ENCODE measurements at places on chromosomes 7 and 10. TPM values are rescaled to one million over a fixed set of nuclear protein-coding genes. Genes with fewer than 3 reads are reported as not detected.

Gene UBTD1
- total RNA-seq = 26.3 TPM

DNA sequence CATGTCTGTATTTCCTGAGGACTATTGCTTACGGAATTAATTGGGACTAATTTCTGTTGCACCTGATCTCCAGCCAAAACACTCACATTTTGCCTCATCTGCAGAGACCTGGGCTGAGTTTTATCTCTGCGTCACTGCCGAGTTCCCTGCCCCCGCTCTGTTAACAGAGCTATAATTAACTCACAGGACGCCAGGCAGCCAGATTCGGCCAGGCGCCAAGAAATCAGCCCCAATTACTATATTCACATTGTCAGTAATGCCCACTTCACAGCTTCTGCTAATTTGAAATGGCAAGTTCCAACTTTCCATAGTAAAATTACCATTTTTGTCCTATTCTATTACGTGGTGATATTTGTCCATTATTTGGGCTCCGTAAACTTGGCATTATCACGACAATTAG, 130.5 kb downstream of the CUX1 start:
- H3K27ac ChIP-seq = no peak overlapping the region
- no peaks in the 10 kb centered on the region for H3K36me3 ChIP-seq
- peaks cover 3% of the 10 kb centered on the region for H3K4me1 ChIP-seq
- no peak overlapping the region for H3K4me3 ChIP-seq

GRCh38 chr10:2856598-2856997, 210.8 kb upstream of the PFKP start:
- no peak overlapping the region for H3K4me3 ChIP-seq
- H3K27ac ChIP-seq = no peak overlapping the region
- H3K36me3 ChIP-seq = no peaks in the 10 kb centered on the region
- no peaks in the 10 kb centered on the region for H3K4me1 ChIP-seq

DNA sequence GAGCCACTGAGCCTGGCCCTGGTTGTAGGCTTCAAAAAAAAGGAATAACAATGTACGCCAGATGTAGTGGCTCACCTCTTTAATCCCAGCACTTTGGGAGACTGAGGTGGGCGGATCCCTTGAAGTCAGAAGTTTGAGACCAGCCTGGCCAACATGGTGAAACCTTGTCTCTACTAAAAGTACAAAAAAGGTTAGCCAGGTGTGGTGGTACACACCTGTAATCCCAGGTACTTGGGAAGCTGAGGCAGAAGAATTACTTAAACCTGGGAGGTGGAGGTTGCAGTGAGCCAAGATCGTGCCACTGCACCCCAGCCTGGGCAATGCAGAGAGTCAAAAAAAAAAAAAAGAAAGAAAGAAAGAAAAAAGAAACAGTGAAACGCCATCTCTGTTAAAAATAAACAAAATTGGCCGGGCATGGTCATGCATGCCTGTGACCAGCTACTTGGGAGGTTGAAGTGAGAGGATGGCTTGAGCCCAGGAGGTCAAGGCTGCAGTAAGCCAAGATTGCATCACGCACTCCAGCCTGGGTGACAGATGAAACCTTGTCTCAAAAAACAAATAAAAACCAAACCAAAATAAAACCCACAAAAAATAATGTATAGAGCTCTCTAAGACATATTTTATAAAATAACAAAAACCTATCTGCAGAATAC, 4.7 kb upstream of the KLHDC10 start:
- no peaks in the 10 kb centered on the region for H3K27me3 ChIP-seq
- H3K36me3 ChIP-seq = no peaks in the 10 kb centered on the region
- peaks cover 15% of the 10 kb centered on the region for H3K4me1 ChIP-seq
- peak; percentile 49 for DNase-seq
- no peak overlapping the region for H3K4me3 ChIP-seq

DNA sequence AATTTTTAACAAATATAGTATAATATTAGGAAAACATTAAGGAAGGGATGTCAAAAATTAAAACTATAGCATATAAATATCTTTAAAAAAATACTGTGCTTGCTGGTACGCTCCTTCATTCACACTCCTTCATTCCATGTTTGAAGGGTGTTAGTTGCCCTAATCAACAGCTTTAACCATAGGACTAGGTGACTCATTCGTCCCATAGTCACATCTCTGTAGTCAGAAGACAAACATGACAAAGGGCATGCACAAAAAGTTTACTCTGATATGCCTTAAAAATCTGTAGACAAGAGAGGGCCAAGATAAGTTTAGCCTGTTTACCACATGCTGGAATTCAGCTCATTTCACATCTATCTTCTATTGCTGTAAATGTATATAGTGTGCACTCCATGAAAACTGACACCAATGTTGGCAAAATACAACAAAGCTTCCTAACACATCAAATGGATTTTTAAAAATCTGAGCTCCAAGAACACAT, 646 bp downstream of the FAM13C start:
- H3K27ac ChIP-seq = peak overlapping the region; percentile 47
- peak overlapping the region; percentile 45 for H3K4me3 ChIP-seq
- DNase-seq = peak; percentile 55
- no peaks in the 10 kb centered on the region for H3K4me1 ChIP-seq

DNA sequence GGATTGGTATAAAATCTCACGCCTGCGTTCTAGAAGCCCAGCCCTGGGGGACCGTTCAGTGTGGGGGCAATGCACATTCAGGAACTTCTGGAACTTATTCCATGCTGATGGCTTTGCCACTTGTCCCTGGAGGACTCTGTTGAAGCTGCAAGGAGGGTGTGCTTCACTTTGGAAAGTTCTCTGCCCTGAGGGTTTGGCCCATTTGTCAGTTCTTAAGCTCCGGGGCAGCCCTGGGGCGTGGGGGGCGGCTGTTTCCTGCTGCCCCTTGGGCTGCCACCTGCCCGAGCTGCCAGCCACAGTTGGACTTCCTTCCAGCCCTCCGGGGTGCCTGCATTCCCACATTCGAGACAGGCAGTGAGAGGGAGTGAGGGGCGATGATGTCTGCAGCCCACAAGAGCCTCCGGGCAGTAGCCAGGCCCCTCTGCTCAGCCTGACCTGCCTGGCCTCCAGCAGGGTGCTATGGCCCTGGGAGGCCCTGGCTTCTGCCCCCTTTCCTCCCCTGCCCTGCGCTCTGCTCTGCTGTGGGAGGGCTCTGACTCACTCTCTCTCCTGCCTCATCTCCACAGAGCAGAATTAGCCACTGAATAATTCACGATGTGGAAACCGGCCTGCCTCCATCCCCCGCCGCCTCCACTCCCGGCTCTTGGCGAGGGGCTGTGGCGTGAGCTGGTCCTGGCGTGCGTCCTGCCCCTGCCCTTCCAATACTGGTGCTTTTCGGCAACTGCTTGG, 1.9 kb downstream of the TTYH3 start:
- H3K27me3 ChIP-seq = no peaks in the 10 kb centered on the region
- H3K27ac ChIP-seq = peak overlapping the region; percentile 81
- peaks cover 10% of the 10 kb centered on the region for H3K4me1 ChIP-seq
- peak overlapping the region; percentile 81 for H3K4me3 ChIP-seq
- DNase-seq = no peak
- no peaks in the 10 kb centered on the region for H3K36me3 ChIP-seq

DNA sequence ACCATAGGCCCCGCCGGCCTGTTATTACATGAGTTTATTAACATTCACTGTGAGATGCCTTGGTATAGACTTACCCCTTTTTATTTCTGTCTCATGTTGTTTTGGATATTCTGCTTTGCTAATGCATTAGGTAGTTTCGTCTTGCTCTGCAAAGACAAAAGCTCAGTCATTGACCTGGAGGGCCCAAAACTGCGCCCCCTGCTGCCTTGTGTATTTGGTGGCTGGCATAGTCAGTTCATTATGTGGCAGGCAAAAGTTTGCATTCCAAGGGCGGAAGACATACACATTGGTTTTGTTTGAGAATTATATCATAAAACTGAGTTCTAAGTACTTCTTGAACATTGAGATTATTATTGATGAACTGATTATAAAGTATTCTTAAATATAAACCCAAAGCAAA, 372.5 kb downstream of the SDK1 start:
- H3K27me3 ChIP-seq = no peaks in the 10 kb centered on the region
- H3K36me3 ChIP-seq = no peaks in the 10 kb centered on the region
- no peak for DNase-seq
- no peak overlapping the region for H3K27ac ChIP-seq
- H3K4me1 ChIP-seq = no peaks in the 10 kb centered on the region

DNA sequence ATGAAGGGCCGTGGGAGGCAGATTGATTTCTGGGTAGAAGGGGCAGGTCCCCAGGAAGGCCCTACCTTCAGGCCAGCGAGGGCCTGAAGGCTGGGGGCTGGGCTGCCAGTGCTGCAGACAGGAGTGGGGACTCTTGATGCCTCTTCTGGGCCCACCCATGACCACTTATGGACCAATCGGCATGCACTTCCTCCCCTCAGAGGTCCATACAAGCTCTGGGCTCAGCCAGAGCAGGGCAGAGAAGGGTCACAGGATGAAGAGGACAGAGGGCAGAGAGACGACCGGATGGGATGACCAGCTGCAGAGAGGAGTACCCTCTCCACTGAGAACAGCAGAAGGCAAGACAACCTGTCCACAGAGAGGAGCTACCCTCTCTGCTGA, 120.1 kb downstream of the DYNC2I1 start:
- no peak overlapping the region for H3K27ac ChIP-seq
- no peaks in the 10 kb centered on the region for H3K27me3 ChIP-seq
- DNase-seq = no peak

Gene NRCAM
- total RNA-seq = 15.5 TPM

DNA sequence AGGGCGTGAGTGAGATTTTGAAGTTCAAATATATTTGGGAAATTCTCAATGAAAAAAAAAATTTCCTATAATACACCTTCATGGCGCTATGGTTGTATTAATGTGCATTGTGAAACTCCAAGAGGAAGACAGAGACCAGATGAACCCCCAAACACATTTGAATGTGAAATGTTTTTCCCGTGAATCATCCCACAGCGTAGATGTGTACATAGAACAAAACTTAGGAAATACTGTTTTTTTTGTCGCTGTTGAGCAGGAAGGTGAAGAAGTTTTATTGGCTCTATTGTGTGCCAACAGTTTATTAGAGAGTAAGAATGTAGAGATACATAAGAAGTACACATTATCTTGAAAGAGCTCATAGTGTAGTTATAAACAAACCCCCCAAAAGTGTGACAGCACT, 134.0 kb downstream of the KCND2 start:
- no peaks in the 10 kb centered on the region for H3K36me3 ChIP-seq
- no peaks in the 10 kb centered on the region for H3K27me3 ChIP-seq
- H3K4me1 ChIP-seq = no peaks in the 10 kb centered on the region
- H3K27ac ChIP-seq = no peak overlapping the region
- DNase-seq = no peak

Gene RADIL
- 9.3 TPM for total RNA-seq

DNA sequence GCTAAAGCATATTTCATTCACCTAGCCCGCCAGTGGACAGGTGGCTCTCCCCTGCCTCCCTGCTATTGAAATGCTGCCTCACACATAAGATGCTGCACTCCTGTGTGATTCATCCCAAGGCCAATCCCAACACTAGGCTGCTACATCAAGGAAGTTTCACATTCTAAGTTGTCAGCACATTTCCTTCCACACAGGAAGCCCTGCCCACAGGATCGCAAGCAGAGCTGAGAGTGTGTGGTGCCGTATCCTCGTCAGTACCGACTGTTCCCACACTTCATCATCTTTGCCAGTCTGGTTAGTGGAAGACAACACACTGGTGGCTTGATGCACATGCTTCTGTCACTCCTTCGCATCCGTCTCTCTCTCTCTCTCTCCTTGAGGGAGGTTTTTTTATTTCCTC, 194.3 kb upstream of the PPP2R2D start:
- H3K27ac ChIP-seq = no peak overlapping the region
- no peak for DNase-seq
- H3K27me3 ChIP-seq = no peaks in the 10 kb centered on the region
- H3K4me1 ChIP-seq = no peaks in the 10 kb centered on the region
- no peak overlapping the region for H3K4me3 ChIP-seq

DNA sequence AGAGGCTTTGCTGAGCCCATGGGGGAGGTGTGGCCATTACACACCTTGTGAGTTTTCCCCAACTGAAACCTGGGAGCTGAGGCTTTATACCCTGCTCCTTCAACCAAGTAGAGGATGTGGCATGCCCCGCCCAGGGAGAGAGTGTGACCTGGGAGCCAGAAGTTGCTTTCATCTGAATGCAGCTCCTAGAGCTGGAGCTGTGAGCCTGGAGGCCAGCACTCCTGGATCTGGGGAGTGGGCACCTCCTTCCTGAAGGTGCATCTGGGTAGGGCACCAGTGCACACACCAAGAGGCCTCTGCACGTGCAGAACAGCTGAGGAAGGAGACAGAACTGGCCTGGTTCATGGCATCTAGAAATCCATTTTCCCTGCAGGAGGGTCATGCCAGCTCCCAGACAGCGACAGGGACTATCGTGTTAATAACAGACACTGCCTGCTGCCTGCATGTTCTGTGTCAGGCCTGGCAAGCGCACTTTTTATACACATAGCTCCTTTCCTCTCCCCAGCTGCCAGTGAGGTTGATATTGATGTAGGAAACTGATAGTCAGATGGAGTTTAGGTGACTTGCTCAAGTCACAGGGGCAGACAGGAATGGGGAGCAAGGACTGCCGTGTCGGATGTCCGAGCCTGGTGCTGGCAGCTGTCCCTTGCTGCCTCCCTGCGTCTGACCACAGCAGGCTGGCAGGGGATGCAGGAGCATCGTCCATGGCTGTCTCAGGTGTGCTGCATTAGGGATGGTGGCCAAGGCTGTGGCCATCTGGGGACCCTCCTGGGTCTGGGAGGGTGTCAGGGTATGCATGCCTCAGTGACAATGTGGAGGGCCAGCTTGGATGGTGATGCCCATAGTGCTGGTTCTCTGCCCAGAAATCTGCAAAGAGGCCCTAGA, 189.9 kb upstream of the CXCL12 start:
- no peaks in the 10 kb centered on the region for H3K27me3 ChIP-seq
- DNase-seq = no peak
- H3K27ac ChIP-seq = no peak overlapping the region
- no peaks in the 10 kb centered on the region for H3K36me3 ChIP-seq
- H3K4me3 ChIP-seq = no peak overlapping the region
- H3K4me1 ChIP-seq = no peaks in the 10 kb centered on the region
